Pancreas (tissue), 10 donors: ENCODE measurements at places on chromosomes 1 and 21. TPM values are rescaled to one million over a fixed set of nuclear protein-coding genes. Genes with fewer than 3 reads are reported as not detected.

DNA sequence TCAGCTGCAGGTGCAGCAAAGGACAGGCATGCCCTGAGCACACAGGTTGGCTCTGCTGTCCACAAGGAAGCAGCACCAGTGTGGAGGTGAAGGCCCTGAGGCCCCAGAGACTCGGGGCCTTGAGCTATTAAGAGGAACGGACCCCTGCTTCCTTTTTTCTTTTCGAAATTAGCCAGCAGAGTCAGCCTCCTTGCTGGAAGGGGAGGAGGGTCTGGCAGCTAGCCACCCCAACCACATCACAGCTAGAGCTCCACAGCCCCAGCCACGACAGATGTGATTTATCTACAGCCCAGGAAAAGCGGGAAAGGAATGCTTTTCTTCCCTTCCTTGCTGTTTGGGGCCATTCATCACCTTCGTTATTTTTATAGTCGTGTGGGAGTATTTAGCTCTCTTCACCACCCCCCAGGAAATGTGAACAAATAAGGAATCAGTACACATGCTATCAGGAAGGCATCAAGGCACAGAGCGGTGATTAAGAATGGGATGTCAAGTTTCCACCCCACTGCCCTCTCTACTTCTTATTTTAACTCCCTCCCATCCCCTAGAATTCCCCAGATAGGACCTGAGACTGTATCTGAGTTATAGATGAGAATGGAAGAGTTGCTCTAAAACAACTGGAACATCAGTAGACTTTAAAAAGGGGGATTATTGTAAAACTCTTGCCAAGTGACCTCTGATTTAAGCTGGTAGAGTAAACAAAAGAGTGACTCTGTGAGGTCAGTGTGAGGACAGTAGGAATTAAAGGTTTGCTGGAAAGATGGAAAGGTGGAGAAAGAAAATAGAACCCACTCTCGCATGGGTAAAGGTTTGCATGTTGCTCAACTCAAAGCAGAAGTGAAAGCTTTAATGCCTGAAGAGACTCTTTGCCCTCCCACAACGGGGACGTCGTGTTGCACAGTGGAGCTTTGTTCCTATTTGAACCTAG lies 224.7 kb upstream of the GJB5 start:
- H3K4me1 ChIP-seq = no peaks in the 10 kb centered on the region
- no peak overlapping the region for H3K4me3 ChIP-seq
- H3K27me3 ChIP-seq = no peaks in the 10 kb centered on the region
- H3K27ac ChIP-seq = no peak overlapping the region

DNA sequence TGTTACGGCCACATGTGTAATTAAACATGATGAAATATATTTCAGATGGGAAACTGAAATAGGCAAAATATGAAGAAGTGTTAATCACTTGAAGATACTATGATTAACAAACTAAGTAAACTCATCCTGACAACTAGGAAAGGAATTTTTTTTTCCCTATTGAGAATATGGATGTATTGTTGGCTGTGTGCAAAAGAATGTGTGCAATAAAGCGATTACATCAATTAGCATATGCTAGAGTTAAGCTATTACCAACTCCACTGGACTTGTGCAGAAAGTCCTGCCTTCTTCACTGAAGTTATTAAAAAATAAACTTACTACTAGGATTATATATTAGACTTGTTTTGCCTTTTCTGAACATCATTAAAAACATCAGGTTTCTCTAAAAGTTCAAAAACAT lies 143.2 kb upstream of the DMRTA2 start:
- H3K4me3 ChIP-seq = no peak overlapping the region
- H3K4me1 ChIP-seq = no peaks in the 10 kb centered on the region
- no peak overlapping the region for H3K27ac ChIP-seq
- no peak for DNase-seq

Gene FCRL5
- polyA plus RNA-seq = not detected

Gene TMEM82
- not detected for polyA plus RNA-seq

Gene APH1A
- polyA plus RNA-seq = 59.8 TPM

- peaks cover 25% of the 10 kb centered on the region for H3K4me1 ChIP-seq
- no peak for DNase-seq
- peak overlapping the region; percentile 97 for H3K27ac ChIP-seq
- no peaks in the 10 kb centered on the region for H3K27me3 ChIP-seq
These were observed 777 bp downstream of the LRRC41 start for GRCh38 chr1:46302641-46303037.

DNA sequence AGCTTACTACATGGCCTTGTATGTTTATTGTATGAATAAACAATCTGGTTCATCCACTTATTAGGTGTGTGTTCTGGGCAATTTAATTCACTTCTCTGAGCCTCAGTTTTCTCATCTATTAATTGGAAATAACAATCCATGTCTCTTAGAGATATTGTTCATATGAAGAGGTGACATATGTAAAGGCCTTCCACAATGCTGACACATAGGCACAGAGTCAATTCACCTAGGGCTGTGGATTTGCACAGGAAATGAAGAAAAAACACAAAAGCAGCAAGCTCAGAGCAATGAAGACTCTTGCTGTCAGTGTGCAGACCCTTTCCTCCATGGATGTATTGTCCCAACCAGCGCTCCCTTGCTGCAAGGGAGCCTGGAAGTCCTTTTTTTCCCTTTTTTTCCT lies 195.2 kb upstream of the CAMK1G start:
- no peak overlapping the region for H3K27ac ChIP-seq
- no peak overlapping the region for H3K4me3 ChIP-seq
- H3K4me1 ChIP-seq = no peaks in the 10 kb centered on the region
- no peaks in the 10 kb centered on the region for H3K27me3 ChIP-seq
- H3K36me3 ChIP-seq = no peaks in the 10 kb centered on the region
- DNase-seq = no peak

DNA sequence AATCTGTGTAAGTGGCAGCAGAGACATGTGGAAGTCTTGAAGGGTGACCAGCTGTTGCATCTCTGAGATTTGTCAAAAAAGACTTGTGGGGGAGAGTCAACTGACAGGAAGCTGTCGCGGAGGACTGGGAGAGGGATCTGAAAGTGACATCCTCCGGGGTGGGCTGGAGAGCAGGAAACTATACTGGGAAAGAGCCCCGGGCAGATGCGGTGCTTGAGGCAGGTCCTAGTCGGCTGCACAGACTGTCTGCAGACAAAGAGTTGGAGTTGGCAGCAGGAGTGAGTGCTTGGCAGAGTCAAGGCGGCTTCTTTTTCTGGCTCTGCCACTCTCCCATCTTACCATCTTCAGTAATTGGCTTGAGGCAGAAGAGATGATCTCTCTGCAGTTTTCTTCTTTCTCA lies 294.0 kb upstream of the C1orf87 start:
- no peaks in the 10 kb centered on the region for H3K36me3 ChIP-seq
- no peaks in the 10 kb centered on the region for H3K27me3 ChIP-seq
- DNase-seq = no peak
- no peak overlapping the region for H3K27ac ChIP-seq

DNA sequence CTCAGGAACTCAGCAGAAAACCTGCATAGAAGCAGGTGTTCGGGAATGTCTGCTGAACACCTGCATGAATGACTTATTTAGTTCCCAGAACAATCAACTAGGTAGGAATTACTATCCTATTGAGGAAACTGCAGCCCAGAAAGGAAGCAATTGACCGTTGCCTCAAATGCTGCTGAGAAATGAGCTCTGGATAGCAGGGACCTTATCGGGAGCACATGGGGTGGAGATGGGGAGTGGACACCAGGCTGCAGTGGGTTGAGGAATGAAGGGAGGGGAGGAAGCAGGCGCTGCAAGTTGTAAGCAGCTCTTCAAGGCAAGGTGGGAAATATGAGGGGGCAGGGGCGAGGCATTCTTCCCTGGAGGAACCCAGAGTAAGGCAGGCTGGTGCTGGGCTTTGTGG lies 10.8 kb upstream of the CDCP2 start:
- H3K27me3 ChIP-seq = no peaks in the 10 kb centered on the region
- H3K36me3 ChIP-seq = no peaks in the 10 kb centered on the region
- no peak overlapping the region for H3K27ac ChIP-seq
- no peak for DNase-seq

DNA sequence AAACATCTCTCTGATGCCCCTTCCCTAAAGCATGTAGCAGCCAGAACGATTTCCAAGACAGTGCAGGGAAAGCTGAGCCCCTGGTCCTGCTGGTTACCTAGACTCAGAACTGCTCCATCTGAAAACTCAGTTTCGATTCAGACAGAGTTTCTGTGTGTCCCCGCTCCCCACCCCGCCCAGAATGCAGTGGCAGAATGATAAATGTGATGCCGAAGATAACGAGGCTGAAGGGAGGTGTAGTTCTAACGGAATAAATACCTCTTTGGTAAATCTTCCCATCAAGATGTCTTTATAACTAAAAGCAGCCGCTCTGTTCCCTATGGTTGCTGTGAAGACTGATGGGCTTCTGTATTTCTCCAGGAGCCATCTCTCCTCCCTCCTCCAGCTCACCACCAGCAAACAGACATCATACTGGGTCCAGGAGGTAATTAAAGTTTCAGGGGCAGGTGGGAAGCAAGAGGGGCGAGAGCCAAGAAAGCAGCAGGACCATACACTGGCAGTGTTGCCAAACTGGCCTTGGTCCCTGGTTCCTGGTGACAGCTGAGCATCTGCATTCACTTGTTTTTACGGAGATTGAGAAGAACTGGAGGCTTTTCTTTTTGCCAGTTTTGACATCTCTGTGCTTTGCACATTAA lies 76.9 kb downstream of the DDX20 start:
- no peaks in the 10 kb centered on the region for H3K27me3 ChIP-seq
- no peaks in the 10 kb centered on the region for H3K4me1 ChIP-seq
- no peak for DNase-seq
- H3K27ac ChIP-seq = no peak overlapping the region
- no peak overlapping the region for H3K4me3 ChIP-seq

DNA sequence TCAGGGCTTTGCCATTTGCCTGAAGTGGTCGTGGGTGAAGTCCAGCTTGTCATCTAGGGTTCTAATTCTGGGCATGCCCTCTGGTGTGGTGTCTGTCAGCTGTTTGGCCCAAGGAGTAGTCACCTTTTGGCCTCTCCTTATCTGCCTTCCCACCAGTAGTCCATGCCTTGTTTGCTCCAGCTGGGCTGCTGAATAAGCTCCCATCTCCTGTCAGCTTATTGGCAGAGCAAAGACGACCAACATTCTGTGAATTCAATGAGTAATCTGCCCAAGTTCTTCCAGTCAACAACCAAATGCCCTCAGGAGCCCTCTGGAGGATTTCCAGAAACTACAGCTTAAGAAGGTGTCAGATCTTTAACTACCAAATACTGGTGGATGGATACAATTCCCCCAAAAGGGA lies 7.0 kb downstream of the BCAN start:
- no peaks in the 10 kb centered on the region for H3K4me1 ChIP-seq
- H3K27ac ChIP-seq = no peak overlapping the region
- DNase-seq = no peak

DNA sequence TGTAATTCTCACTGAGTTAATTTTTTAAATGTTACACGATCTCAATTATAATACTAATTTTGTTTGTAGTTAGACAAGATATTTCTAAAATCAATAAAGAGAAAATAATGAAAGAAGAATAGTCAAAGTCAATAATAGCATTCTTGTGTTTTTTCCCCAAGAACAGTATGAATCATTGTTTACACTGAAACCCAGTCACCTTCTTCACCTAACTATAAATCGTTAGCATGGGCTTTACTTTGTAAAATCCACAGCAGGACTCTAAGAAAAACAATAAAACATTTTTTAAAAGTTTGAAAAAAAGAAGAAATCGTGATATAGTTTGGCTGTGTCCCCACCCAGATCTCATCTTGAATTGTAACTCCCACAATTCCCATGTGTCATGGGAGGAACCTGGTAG lies 234.6 kb upstream of the LYPLAL1 start:
- no peak overlapping the region for H3K4me3 ChIP-seq
- DNase-seq = no peak
- H3K27me3 ChIP-seq = no peaks in the 10 kb centered on the region
- H3K27ac ChIP-seq = no peak overlapping the region
- no peaks in the 10 kb centered on the region for H3K4me1 ChIP-seq
- no peaks in the 10 kb centered on the region for H3K36me3 ChIP-seq

DNA sequence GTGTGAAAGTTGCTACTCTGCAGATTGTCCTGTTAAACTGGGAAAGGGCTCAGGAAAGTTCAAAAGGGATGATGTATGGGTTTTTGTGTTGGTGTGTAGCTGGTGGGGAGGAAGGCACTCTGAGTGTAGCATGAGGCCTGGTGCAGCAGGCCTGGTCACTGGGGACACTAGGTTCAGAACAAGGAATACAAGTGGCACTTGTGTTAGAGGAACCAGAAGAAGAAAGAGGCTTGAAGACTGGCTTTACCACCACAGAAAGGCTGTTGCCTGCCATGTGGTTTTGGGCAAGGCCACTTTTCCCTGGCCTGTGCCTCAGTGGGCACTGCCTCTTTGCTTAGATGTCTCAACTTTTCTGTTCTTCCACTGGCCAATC lies 122.8 kb downstream of the NOS1AP start:
- no peak overlapping the region for H3K27ac ChIP-seq
- no peaks in the 10 kb centered on the region for H3K27me3 ChIP-seq
- H3K36me3 ChIP-seq = no peaks in the 10 kb centered on the region
- H3K4me3 ChIP-seq = no peak overlapping the region
- no peak for DNase-seq
- peaks cover 60% of the 10 kb centered on the region for H3K4me1 ChIP-seq

DNA sequence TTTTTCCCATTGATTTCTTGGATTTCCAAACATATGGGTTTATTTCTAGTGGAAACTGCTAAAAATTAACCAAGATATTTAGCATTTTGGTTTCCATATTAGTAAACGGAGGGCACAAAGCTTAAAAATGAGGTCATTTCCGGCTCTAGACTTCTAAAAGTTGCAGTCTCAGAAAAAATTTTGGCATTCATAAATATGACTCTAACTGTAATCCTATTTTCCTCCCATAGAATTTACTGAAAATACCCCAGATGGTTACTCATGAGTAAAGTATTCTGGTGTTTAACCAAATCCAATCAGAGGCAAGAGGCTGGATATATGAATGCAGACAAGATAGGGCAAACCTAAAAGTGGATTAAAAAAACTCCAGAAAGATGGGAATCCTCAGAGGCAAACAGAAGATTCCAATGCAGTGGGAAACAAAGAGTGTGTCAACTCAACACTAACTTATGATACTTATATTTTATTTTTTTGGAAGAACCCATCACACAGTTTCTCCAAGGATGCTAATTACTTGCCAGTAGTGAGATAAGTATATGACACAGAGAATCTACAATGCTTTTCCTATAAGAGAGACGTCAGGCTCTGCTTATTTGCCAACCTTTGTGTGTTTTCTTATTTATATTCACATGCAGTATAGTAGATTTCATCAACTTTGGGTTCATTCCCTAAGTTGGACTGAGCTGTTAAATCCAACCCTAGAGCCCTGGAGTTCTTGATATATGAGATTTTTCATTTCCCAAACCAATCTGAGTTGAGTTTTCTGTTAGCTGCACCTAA lies 90.1 kb upstream of the BCL10 start:
- no peak overlapping the region for H3K27ac ChIP-seq
- no peaks in the 10 kb centered on the region for H3K36me3 ChIP-seq
- DNase-seq = no peak
- no peaks in the 10 kb centered on the region for H3K27me3 ChIP-seq

DNA sequence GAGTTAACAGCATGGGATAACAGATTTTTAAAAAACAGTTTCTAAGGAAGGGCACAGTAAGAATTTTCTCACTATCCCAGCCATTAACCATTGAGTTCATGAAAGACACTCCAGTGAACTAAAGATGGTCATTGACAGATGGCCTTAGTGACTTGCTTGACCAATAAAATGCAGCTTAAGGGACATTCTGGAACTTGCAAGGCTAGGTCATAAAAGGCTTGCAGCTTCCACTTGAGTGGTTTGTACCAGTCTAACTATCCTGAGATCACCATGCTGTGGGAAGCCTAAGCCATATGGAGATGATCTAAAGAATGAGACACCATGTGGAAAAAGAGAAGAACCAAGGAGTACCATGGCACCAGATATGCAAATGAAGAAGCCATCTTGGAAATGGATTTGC lies 37.9 kb upstream of the MUTYH start:
- H3K36me3 ChIP-seq = no peaks in the 10 kb centered on the region
- DNase-seq = no peak
- no peak overlapping the region for H3K27ac ChIP-seq
